ENCODE measurements at places on chromosomes 5 and 9. TPM values are rescaled to one million over a fixed set of nuclear protein-coding genes. Genes with fewer than 3 reads are reported as not detected.

GRCh38 chr9:9108641-9109040 lies 1309.1 kb upstream of the DMAC1 start:
- DNase-seq: no peak

The EGR1 gene
- 85.6 TPM for total RNA-seq

The JAKMIP2 gene
- total RNA-seq: 7.5 TPM

GRCh38 chr5:101437351-101437750 lies 534.3 kb upstream of the ST8SIA4 start:
- DNase-seq: no peak

GRCh38 chr9:93578844-93579243 lies 2.5 kb downstream of the PHF2 start:
- peak; percentile 17 for DNase-seq

DNA sequence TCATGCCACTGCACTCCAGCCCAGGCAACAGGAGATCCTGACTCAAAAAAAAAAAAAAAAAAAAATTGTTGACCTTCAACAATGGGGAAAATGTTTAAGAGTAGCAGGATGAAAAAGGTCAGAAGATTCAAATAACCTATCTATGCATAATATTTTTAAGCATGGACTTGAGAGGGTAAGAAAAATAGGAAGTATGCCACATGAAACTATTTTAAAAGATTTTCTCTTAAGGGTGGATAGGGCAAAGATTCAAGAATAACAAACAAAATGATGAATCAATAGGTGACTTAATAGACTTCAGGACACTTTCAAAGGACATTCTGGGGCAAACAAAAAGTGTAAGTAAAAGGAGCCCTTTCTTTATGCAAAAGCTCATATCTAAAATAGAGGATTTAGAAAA lies 3.2 kb downstream of the TEX48 start:
- DNase-seq: no peak

The DMGDH gene
- 0.78 TPM for total RNA-seq

GRCh38 chr5:151699071-151699901 lies 12.6 kb upstream of the SPARC start:
- no peak for DNase-seq

GRCh38 chr9:94159069-94159939 lies 75.0 kb downstream of the PTPDC1 start:
- no peak for DNase-seq

The CARTPT gene
- total RNA-seq: not detected

DNA sequence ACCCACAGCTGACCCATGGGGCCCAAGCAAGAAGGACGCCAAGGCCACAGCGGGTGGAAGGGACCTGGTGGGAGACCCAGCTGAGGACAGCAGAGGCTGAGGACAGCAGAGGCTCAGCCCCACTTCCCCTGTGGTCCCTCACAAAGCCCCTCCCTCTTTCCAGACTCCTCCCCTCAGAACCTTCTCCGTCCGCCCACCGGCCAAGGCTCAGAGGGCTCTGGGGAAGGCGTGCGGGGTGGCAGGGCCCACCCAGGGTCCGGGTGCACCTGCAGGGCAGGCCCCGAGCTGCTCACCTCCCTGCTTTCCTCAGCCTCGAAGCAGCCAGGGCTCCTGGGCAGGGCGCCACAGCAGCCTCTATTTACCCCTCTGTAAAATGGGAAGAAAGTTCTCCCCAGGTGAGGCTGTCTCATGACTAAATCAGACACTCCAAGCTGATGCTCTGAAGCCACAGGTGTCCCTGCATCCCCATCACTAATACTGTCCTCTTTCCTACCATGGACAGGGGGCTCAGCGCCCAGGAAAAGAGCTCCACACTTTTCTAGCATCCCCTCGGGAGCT lies 137.9 kb upstream of the PPP1R26 start:
- DNase-seq: peak; percentile 57

DNA sequence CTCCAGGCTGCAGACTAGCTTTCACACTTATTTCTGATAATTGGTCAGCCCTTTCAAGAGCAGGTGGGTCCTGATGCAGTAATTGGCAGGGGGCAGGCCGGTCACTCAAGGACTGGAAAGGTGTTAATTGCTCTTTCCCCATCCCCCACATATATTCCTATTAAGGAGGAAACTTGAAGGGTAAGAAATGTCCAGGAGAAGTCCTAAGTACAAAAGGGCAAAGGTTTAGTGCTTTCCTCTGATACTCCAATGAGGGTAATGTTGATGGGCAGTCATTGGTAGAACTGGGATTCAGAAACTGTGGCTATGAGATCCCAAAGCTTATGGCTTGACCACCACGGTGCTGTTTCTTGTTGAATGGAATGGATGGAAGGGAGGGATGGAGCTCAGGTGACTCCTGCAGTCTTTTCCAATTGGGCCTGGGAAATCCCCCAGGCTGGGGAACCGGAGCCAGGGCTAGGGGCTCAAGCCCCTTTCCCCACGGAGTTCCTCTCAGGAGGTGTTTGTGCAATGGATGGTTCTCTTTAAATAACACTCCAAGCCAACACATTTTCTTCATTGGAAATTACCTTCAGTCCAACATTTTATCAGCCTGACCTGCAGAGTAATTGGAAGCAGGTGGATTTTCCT lies 103.2 kb upstream of the ALDH1B1 start:
- no peak for DNase-seq

DNA sequence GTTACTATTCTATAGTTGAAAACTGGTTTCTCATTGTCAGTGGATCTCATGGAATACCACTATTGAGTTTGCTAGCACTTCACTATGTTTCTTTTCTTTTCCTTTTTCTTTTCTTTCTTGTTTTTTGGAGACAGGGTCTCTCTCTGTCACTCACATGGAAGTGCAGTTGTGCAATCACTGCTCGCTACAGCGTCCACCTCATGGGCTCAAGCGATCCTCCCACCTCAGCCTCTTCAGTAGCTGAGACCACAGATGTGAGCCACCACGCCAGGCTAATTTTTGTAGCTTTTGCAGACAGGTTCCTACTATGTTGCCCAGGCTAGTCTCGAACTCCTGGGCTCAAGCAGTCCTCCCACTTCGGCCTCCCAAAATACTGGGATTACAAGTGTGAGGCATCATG lies 42.7 kb upstream of the VCAN start:
- no peak for DNase-seq

- DNase-seq: no peak
Observed at GRCh38 chr5:72760259-72760658, 56.2 kb upstream of the TNPO1 start.

DNA sequence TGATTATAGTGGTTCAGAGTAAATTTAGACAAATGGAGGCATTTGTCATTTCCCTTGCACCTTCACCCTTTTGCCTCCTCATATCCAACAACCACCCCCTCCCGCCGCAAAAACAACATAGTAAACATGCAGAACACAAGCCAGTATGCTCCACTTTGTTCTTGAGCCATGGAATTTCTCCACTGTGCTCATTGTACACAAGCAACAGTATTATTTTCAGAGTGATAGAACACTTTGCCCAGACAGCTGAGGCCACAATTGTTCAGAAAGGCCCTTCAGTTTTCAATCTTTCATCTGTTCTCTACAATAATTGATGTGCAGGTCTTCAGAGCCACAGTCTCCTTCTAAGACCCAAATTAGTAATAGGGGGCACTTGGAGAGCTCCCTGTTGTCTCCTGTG lies 272.8 kb upstream of the SLC30A5 start:
- no peak for DNase-seq

DNA sequence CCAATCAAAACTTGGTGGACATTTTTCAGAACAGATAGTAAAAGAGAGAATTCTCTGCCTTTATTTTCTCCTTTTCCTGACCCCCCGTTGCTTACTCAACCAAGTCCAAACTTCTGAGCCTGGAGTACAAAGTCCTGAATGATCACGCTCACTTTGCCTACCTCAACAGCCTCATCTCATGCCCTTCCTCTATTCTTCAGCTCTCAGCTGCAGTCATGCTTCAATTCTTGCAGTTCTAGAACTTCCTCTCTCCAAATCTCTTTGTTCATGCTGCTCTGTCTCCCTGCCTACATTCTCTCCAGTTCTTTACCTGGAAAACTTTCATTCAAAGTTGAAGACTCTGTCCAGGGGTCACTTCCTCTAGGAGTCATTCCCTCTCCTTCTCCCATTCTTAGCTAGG lies 398.5 kb upstream of the SLC24A2 start:
- DNase-seq: no peak

The IL33 gene
- 64.8 TPM for total RNA-seq

The BRD9 gene
- 33.8 TPM for total RNA-seq

DNA sequence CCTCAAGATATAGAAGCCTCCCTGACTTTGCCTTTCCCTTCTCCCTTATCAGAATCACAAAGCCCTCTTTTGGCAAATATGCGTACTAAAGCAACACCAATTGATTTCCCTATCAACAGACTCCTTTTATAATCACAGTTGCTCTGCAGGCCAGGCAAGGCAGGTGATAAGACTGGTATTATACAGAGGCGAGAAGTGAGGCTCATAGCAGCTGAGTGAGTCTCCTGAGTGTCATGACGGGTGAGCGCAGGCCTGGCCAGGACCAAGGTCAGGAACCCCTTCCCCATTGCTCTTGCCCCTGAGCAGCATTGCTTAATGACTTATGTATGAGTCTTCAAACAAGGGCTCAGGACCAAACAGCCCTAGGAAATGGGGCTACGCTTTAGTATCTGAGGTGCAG lies 70.8 kb downstream of the FBXO38 start:
- no peak for DNase-seq

DNA sequence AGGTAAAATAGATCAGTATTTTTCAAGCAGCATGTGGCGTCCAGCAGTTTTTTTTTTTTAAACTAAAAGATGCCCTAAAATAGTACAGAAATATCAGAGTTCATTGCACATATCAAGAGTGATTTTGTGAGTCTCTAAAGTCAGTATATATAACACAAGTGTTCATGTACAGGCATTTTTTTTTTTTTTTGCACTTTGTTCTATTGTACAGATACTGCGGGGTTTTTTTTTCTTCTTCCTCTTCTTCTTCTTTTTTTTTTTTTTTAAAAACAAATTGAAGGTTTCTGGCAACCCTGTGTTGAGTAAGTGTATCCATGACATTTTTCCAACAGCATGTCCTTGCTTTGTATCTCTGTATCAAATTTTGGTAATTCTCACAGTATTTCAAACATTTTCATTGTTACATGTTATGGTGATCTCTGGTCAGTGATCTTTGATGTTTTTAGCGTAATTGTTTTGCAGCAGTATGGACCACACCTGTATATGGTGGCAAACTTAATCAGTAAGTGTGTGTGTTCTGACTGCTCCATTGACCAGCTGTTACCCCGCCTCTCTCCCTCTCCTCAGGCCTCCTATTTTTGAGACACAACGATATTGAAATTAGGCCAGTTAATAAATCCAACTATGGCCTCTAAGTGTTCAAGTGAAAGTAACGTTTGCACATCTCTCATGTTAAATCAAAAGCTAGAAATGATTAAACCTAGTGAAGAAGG lies 76.8 kb downstream of the TRIO start:
- DNase-seq: no peak

- no peak for DNase-seq
Observed at GRCh38 chr5:57779383-57780223, 297.0 kb upstream of the ACTBL2 start.

DNA sequence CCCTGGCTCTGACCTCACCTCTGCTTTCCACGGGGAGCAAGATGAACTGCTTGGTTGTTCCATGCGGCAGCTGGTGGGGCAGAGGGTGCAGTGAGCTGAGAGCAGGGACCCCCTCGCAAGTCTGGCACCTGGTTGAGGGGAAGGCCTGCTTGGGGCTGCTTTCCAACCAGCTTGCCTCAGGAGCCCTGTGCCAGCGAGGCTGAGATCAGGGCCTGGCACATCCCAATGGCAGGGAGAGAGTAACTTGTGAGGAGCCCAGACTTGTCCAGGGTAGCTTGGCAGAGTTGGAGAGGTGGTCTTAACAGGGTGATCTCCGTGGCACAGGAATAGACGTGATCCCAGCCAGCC lies 68.9 kb downstream of the IQGAP2 start:
- no peak for DNase-seq

The ADRA1B gene
- 7.1 TPM for total RNA-seq

DNA sequence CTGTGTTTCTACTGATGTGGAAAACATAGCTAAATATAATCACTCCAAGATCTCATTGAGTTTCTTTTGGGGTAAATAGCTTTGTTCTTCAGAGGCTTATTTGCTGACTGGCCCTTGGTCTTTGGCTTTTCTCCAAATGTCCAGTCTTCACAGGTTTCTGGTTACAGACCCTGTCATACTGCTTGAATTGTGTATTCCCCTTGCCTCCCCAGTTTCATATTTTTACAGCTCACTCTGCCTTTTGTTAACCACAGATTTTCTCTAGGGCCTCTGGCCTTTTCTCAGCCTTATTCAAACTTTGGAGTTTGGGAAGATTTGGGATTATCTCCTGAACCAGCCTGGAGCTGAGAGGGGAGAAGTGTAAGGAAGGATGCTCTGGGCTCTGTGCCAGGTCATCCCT lies 23.9 kb downstream of the ISOC1 start:
- DNase-seq: no peak

- DNase-seq: no peak
Observed at GRCh38 chr9:26339796-26340195, 552.8 kb downstream of the CAAP1 start.

- no peak for DNase-seq
Observed at GRCh38 chr5:169716287-169716686, 79.2 kb downstream of the DOCK2 start.

GRCh38 chr9:14396171-14396570 lies 82.2 kb upstream of the NFIB start:
- DNase-seq: no peak

GRCh38 chr9:133048595-133048994 lies 13.2 kb upstream of the CEL start:
- DNase-seq: no peak

The LCNL1 gene
- total RNA-seq: 5.1 TPM

The FAM81B gene
- total RNA-seq: not detected

DNA sequence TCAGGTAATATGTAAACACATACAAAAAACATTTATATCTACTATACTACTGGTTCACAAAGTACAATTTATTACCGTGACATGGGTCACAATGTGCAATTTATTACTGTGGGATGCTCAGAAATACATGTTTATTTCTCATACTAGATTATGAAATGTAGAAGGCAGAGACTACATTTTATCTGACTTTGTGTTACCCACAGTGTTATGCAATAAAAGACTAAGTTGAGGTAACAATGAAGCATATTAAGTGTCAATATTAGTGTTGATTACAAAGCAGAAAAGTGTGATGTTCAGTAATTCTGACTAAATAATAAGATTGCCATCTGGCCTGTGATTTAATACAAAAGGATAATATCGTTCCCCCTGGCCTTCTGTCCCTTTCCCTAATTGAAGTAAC lies 42.4 kb downstream of the CPLANE1 start:
- DNase-seq: no peak

The MEIKIN gene
- total RNA-seq: not detected

- no peak for DNase-seq
Observed at GRCh38 chr5:77031891-77032290, 1.7 kb downstream of the AGGF1 start.

DNA sequence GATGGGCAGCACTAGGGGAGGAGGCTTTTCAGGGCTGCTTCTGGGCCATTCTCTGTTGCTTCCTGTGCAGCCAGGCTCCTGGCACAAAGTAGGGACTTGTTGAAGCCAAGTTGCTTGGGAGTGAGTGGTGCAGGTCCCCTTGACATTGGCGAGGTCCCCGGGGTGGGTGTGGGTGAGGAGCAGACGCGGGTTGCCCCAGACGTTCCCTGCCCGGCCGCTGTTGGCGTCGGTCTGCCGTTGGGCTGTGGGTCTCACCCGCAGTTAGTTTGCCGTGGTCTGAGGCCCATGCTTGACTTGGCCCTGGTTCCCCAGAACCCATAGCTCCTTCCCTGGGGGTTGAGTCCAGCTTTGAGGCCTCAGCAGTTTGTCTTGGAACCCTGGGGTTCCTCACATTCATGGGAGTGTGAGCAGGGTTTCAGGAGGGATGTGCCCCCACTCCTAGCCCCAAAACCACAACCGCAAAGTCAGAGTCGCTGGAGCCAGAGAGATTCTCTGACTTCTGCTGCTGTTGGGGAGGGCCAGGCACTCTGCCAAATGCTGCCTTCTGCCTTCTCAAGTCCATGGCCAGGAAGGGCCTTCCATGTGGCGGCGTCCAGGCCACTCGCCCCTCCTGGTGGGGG lies 77.5 kb downstream of the RXRA start:
- DNase-seq: peak; percentile 81

Data from upper lobe of right lung (tissue), 1 donor.